ENCODE measurements at places on chromosomes 7 and 10.

DNA sequence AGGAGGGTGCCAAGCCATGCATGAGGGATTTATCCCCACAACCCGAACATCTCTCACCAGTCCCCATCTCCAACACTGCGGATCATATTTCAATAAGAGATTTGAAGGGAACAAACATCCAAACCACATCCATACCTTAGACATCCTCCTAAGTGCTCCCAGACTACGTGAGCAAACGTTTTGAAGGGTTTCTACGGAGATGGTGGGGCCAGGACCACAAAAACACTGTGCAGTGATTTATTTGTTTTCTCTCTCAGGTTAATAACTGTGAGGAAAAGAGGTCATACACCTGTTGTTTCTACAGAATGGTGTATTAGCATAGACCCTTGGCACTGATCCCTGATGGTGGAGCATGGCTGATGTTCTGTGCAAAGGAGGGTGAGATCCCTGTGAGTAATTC, 277.8 kb downstream of the FRMD4A start:
- H3K4me1 ChIP-seq, result no peaks in the 10 kb centered on the region
- DNase-seq, result no peak
- H3K4me3 ChIP-seq, result no peak overlapping the region
- H3K27me3 ChIP-seq, result no peaks in the 10 kb centered on the region

GRCh38 chr10:88676283-88677060, 12.2 kb downstream of the LIPF start:
- H3K4me3 ChIP-seq, result no peak overlapping the region
- no peak overlapping the region for H3K27ac ChIP-seq
- H3K36me3 ChIP-seq, result no peaks in the 10 kb centered on the region
- H3K4me1 ChIP-seq, result no peaks in the 10 kb centered on the region

- no peaks in the 10 kb centered on the region for H3K36me3 ChIP-seq
- H3K4me3 ChIP-seq, result no peak overlapping the region
- no peaks in the 10 kb centered on the region for H3K4me1 ChIP-seq
- H3K27ac ChIP-seq, result no peak overlapping the region
Measured at GRCh38 chr7:134513169-134513752, 14.1 kb upstream of the AKR1B10 start.

GRCh38 chr7:6106140-6106904, 75.1 kb downstream of the ANKRD61 start:
- peaks cover 2% of the 10 kb centered on the region for H3K36me3 ChIP-seq
- H3K27me3 ChIP-seq, result no peaks in the 10 kb centered on the region
- H3K4me1 ChIP-seq, result peaks cover 16% of the 10 kb centered on the region
- peak; percentile 62 for DNase-seq

- no peak for DNase-seq
- H3K4me3 ChIP-seq, result peak within 1 kb of the TSS; percentile 42
- H3K27me3 ChIP-seq, result peaks cover 35% of the 10 kb centered on the region
- H3K36me3 ChIP-seq, result no peaks in the 10 kb centered on the region
- no peak within 1 kb of the TSS for H3K27ac ChIP-seq
Measured at GRCh38 chr10:132186488-132187429, at the start of gene DPYSL4. Gene DPYSL4, plus strand, starts transcription at chr10:132186948. Its CDS starts 116 bp downstream, at chr10:132187064.

Measured in common myeloid progenitor, CD34-positive (primary cell).